ENCODE measurements at places on chromosomes 16 and 17. TPM values are rescaled to one million over a fixed set of nuclear protein-coding genes. Genes with fewer than 3 reads are reported as not detected.
A peak's percentile ranks its signal among the peaks of the same experiment; 100 is the strongest.

The GFAP gene
- total RNA-seq, result not detected

The KRT40 gene
- 0.48 TPM for total RNA-seq

The CACNG1 gene
- total RNA-seq, result not detected

The ZC3H7A gene
- total RNA-seq, result 92.0 TPM

The PRKCA gene
- total RNA-seq, result 16.1 TPM

The NPTX1 gene
- 6.6 TPM for total RNA-seq

The NPIPB13 gene
- 4.4 TPM for total RNA-seq

The CTNS gene
- total RNA-seq, result 25.7 TPM

The GNG13 gene
- total RNA-seq, result not detected

The FADS6 gene
- 0.64 TPM for total RNA-seq

The KLHL10 gene
- not detected for total RNA-seq

GRCh38 chr17:20203761-20204263 is 194.7 kb downstream of the SPECC1 start:
- no peak for DNase-seq

DNA sequence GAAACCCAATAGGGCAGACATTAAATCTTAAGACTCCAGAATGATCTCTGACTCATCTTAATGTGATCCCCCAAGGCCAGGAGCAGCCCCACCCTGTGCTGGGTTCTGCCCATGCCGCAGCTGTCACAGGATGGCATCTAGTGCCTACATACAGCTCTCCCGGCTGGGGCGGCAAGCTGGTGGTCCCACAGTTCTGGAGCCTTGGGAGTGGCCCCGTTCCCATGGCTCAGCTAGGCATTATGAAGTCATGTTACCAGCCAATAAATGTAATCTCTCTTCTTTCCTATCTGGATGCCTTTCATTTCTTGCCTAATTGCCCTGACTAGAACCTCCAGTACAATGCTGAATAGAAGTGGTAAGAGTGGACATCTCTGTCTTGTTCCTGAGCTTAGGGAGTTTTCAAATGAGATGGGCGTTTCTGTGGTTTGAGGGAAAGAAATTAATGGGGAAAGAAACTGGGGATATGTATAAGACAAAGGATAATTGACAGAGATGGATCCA is 95.7 kb upstream of the DNAH17 start:
- no peak for DNase-seq

- no peak for DNase-seq
These were observed 79.2 kb downstream of the MYH11 start for GRCh38 chr16:15777533-15778203.

GRCh38 chr16:2720064-2720457 is at the start of gene PRSS27:
TSS of gene PRSS27 (minus strand) at chr16:2720224. CDS start at chr16:2720160, 64 bp downstream.
- peak; percentile 14 for DNase-seq

- DNase-seq, result no peak
These were observed 34.2 kb downstream of the PIEZO1 start for GRCh38 chr16:88750854-88751253.

DNA sequence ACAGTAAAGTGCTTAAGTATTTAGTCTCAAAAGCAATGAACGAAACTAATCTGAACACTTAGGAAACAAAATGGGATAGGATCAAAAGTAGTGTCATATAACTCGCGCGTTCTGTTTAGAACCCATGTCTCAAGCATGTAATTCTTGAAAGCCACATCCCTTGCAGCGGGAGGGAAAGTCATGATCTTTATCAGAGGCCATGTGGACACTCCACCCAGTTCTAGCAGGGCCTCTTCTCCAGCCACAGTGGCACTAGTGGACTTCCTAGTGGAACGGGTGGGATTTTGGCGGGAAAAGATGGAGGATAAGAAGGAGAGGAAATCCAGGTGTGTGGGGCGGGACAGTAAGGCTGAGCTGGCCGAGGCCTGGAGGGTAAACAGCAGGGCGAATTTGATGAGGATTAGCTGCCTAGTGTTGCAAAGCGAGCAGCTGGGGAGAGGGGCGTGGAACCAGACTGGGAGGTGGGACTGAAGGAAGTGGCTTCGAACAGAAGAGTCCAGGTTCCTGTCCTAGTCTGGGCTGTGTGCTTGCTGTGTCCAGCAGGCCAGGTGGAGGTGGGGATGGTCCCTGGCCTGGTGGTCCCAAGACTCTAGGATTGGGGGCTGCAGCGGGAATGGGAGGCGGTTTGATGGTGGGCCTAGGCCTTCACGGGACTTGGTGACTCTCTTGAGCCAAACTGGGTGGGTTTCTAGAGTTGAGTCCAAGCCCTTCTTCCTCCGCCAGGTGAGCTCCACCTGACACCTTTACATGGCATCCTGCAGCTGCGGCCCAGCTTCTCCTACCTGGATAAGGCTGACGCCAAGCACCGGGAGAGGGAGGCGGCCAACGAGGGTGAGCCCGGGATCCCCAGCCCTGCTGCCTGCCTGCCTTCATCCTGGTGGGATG is 15.9 kb downstream of the POLR3E start:
- no peak for DNase-seq

DNA sequence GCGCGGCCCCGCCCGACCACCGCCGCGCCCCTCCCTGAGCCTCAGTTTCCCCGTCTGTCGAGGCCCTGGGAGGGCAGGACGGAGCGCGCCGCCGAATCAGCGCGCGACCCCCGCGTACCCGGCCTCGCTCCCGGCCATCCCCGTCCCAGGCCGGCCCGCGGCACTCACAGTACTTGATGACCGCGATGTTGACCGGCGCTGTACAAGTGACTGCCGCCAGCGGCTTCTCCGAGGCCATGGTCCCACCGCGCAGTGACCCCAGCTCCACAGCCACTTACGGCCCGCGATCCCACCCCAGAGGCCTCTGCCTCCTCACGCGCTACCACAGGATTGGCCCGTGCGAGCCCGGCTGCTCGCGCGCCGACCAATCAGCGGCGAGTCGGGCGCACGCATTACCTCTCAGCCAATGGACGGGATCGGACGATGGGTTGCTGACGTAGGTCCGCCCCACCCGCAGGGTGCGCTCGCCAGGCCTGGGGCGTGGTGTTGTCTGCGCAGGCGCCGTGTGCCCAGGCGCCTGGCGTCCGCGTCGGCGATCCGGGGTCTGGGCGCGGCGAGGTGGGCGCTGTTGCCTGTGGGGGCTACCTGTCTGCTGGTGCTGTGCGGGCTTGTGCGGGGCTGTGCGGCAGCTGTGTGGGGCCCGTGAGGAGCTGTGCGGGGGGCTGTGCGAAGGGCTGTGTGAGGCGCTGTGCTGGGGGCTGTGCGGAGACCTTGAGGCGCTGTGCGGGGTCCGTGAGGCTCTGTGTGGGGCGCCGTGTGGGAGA is at the start of gene MVD:
MVD (minus strand) TSS at position 249 of the 764 bp plus-strand sequence; CDS start at position 238, 11 bp downstream.
- DNase-seq, result peak; percentile 98

- no peak for DNase-seq
These were observed 3.4 kb upstream of the TM4SF5 start for GRCh38 chr17:4768298-4768697.

- DNase-seq, result no peak
These were observed 3.8 kb downstream of the ERCC4 start for GRCh38 chr16:13923703-13924298.

- DNase-seq, result no peak
These were observed 5.9 kb downstream of the SKA2 start for GRCh38 chr17:59149051-59149450.

- peak; percentile 7 for DNase-seq
These were observed 696 bp downstream of the C17orf99 start for GRCh38 chr17:78146881-78147280.

DNA sequence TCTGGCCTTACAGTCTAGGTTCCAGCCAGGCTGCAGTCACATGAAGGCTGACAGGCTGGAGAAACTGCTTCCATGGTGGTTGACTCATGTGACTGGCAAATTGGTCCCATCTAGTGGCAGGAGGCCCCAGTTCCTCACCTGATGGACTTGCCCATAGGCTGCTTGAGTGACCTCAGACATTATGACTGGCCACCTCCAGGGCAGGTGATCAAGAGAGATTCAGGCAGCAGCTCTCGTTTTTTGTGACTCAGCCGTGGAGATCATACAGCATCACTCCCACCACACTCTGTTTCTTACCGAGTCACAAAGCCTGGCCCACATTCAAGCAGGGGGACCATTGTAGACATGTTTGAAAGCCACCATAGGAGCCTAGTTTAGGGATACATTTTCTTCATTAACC is 34.5 kb downstream of the SIAH1 start:
- DNase-seq, result no peak

- no peak for DNase-seq
These were observed 3.8 kb downstream of the HAGH start for GRCh38 chr16:1822801-1823200.

DNA sequence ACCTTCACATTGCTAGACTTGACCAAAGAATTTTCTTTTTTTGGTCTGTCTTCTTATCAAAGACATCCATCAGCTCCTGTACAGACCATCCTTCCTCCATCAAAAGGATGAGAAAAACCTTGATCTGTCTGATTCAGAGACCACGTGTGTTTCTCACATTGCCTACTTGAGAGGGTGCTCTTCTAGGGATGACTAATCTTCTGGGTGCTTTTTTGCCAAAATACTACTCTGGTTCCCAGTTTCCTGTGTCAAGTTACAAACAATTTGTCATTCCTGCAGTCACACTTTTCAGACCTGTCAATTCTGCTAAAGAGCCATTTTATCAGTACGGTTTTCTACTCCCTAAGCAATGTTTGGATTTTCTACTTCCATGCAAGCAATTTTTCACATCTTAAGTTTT is 492.2 kb downstream of the CDH11 start:
- DNase-seq, result no peak

- peak; percentile 61 for DNase-seq
These were observed 756 bp upstream of the MVP start for GRCh38 chr16:29819506-29819905.

DNA sequence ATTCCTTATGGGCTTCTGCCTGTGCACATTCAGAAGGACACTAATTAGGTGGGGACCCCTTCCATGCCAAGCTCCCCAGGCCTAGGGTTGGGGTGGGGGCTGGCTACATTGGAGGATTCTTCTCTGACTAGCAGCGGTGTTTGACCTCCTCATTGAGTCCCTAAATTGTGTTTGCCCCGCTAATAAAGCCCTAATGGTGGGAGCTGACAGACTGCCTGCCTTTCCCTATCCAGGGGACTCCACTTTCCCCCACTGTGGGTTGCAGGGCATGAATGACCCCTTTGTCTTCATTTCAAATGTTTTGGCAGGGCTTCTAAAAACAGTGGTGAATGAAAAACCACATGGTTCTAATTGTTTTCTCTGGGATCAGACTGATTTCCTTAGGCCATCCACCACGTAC is 476.8 kb upstream of the CDH11 start:
- DNase-seq, result no peak

DNA sequence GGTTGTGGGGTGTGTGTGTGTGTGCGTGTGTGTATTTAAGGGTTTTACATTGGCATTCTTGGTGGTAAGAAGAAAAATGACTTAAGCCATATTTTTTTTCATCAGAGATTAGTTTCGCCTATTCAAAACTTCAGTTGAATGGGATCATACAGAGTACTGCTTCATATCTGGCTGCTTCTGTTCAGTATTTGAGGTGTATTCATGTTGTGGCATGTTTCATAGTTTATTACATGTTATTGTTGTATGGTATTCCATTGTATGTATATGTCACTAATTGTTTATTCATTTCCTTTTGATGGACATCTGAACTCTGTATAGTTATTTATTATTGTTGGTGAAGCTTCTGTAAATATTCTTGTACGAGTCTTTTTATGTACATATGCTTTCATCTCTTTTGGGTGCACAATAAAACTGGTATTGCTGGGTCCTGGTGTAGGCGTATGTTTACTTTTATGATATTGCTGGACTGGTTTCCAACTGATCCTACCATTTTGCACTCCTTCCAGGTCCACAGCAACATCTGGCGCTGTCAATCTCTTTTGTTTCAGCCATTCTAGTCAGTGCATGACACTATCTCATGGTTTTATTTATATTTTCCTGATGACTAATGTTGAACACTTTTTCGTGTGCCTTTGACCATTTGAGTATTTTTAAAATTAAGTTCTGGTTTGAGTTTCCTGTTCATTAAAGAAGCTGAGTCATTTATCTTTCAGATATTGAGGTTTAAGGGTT is 77.4 kb upstream of the MAF start:
- DNase-seq, result no peak

GRCh38 chr16:84749815-84750214 is 50.0 kb downstream of the USP10 start:
- DNase-seq, result no peak

- peak; percentile 49 for DNase-seq
These were observed 482.6 kb downstream of the NPIPA7 start for GRCh38 chr16:16861546-16861945.

- DNase-seq, result peak; percentile 27
These were observed 7.4 kb upstream of the SCIMP start for GRCh38 chr17:5241861-5242671.

GRCh38 chr16:82535262-82535661 is 91.5 kb upstream of the CDH13 start:
- no peak for DNase-seq

- DNase-seq, result peak; percentile 83
These were observed 11.4 kb downstream of the ZNF629 start for GRCh38 chr16:30775392-30776188.

DNA sequence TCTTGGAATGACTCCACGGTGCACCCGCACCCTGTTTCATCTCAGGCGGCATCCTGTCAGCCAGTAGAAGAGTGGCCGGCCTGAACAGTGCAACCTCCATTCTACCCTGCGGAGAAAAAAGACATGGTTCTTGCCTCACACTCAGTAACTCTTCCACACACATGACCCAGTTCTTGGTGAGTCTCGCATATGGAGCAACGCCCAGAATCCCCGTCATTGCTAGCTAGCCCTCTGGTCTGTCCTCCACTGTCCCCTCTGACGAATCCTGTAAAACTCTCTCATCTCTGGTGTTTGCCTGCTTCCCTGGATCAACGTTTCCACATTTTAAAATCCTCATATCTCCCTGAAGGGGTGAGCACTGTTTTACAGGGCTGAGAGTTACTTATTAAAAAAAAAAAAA is 4.2 kb upstream of the RDM1 start:
- DNase-seq, result no peak

GRCh38 chr16:70786020-70786755 is 14.8 kb downstream of the VAC14 start:
- DNase-seq, result no peak

GRCh38 chr16:14364386-14365199 is 265.5 kb downstream of the PARN start:
- no peak for DNase-seq

GRCh38 chr16:55955845-55956244 is 80.7 kb upstream of the CES5A start:
- DNase-seq, result no peak

- no peak for DNase-seq
These were observed 54.6 kb downstream of the ABCC12 start for GRCh38 chr16:48101069-48101674.

DNA sequence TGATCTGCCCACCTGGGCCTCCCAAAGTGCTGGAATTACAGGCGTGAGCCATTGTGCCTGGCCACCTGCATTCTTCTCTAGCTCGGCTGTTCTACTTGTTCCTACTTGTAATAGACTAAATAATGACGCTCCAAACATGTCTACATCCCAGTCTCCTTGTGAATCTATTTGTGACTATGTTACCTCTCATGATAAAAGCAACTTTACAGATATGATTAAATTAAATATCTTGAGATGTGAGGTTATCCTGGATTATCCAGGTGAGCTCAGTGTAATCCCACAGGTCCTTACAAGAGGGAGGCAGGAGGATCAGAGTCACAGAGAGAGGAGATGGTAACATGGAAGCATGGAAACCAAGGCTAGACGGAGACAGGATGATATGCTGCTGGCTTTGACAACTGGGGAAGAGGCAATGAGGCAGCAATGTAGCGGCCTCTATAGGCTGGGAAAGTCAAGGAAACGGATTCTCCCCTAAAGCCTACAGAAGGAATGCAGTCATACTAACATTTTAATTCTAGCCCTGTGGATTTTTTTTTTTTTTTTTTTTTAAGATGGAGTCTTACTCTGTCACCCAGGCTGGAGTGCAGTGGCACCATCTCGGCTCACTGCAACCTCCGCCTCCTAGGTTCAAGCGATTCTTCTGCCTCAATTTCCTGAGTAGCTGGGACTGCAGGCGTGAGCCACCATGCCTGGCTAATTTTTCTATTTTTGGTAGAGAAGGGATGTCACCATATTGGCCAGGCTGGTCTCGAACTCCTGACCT is 5.0 kb upstream of the LASP1 start:
- no peak for DNase-seq

Measured in transverse colon (tissue), 4 donors.